Activated CD8-positive, alpha-beta T cell treated with anti-CD3 and anti-CD28 coated beads, Interleukin-2, amount 10 ng/mL, durations not matched to agents 7 days and 5 days (primary cell): ENCODE measurements at places on chromosomes 16 and 17. TPM values are rescaled to one million over a fixed set of nuclear protein-coding genes. Genes with fewer than 3 reads are reported as not detected.
A peak's percentile ranks its signal among the peaks of the same experiment; 100 is the strongest.

The CCDC182 gene
- not detected for total RNA-seq

DNA sequence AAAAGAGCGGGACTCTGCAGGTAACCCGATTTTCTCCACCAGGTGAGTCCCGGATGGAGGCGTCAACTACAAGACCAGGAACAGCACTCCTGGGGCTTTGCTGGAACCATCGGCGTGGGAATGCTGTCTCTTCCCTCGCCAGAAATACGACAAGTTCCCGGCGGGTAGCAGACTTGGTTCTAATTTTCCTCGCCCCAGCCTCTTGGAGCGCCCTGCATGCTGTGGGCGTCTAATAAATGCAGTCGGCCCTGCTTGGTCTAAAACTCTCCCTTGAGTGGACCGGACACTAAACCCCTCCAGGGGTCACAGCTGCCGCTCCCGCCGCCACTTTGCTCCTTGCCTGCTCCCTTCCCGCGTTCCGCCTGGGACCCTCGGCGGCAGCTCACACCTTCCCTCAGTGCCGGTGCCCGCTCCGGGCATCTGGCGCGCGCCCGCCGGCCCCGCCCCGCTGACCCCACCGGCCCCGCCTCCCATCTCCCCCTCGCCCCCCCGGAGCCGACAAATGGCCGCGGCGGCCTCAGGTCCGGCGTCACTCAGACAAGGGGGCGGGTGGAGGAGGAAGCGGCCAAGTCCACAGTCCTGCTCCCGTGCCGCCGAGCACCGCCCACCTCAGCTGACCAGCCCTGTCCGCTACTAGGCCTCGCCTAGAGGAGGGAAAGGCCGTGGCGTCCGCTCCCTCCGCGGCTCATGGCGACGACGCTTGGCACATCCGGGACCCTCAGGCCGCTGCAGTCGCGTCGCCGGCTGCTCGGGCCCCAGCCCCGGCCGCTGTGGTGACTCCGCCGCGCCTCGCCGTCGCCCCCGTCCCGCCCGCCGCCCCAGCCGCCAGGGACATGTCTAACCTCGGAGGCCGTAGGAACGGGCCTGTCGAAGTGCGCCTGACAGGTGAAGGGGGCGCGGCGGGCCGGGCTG is 65.8 kb downstream of the KPNA2 start:
- DNase-seq, result peak; percentile 73
- H3K4me1 ChIP-seq, result peaks cover 41% of the 10 kb centered on the region
- H3K27ac ChIP-seq, result peak overlapping the region; percentile 86
- peaks cover 14% of the 10 kb centered on the region for H3K36me3 ChIP-seq
- no peaks in the 10 kb centered on the region for H3K27me3 ChIP-seq

DNA sequence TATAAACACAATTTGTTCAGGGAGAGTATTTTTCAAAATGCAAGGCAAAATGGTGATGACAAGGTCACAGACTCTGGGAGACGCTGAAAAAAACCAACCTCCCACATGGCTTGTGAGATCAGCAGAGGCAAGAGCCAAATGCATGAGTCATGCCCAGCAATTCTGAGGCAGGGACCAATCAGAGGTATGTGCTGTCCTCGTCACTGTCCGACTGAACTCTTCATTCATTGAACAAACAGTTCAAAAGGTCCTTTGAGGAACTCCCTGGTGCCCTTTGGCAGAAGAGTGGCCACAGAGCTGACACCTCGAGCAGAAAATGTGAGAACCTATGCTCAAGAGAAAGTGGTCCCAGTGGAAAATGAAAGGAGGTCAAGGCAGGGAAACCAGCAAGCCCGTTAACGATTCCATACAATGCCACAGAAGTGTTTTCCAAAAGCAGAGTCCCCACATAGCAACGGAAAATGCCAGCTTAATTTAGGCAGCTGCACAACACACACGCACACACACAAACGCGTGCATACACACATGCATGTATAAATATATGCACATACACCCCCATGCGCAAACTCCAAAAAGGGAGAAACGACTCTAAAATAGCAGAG is 50.9 kb downstream of the CDH11 start:
- no peak overlapping the region for H3K27ac ChIP-seq
- no peaks in the 10 kb centered on the region for H3K4me1 ChIP-seq
- DNase-seq, result no peak

GRCh38 chr16:3752984-3753383 is 35.7 kb upstream of the TRAP1 start:
- H3K36me3 ChIP-seq, result peaks cover 59% of the 10 kb centered on the region
- H3K4me3 ChIP-seq, result no peak overlapping the region
- H3K27ac ChIP-seq, result no peak overlapping the region
- no peak for DNase-seq
- peaks cover 8% of the 10 kb centered on the region for H3K4me1 ChIP-seq

- DNase-seq, result peak; percentile 40
- peaks cover 16% of the 10 kb centered on the region for H3K4me1 ChIP-seq
- H3K4me3 ChIP-seq, result no peak overlapping the region
- H3K36me3 ChIP-seq, result no peaks in the 10 kb centered on the region
These were observed 22.4 kb upstream of the DYNLRB2 start for GRCh38 chr16:80518436-80518835.

The GAST gene
- total RNA-seq, result not detected

GRCh38 chr16:78620291-78620690 is 520.8 kb downstream of the WWOX start:
- H3K27me3 ChIP-seq, result no peaks in the 10 kb centered on the region
- no peak for DNase-seq
- no peak overlapping the region for H3K27ac ChIP-seq
- H3K4me1 ChIP-seq, result no peaks in the 10 kb centered on the region

- H3K4me1 ChIP-seq, result peaks cover 54% of the 10 kb centered on the region
- no peak overlapping the region for H3K4me3 ChIP-seq
- H3K27me3 ChIP-seq, result no peaks in the 10 kb centered on the region
- peak; percentile 87 for DNase-seq
- peak overlapping the region; percentile 65 for H3K27ac ChIP-seq
These were observed 5.0 kb downstream of the TBKBP1 start for GRCh38 chr17:47698749-47699535.

DNA sequence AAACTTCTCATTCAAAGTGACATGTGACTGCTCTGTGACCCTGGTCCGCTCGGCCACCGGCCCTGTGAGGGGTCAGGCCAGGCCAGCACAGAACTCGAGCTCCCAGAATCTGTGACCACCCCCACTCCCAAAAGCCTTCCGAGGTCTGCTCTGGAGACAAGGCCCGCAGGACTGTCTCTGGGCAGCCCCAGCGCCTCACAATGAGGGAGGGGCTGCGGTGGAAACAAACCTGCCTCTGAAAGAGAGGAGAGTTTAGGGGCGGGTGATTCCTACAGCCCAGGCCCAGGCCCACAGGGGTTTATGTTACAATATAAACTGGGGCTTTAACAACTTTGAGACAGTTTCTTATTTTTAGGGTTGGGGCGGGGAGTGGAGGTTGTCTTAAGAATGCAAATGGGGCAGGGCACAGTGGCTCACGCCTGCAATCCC is 19.9 kb downstream of the IGFBP4 start:
- no peak overlapping the region for H3K4me3 ChIP-seq
- no peaks in the 10 kb centered on the region for H3K36me3 ChIP-seq
- H3K27me3 ChIP-seq, result peaks cover 9% of the 10 kb centered on the region
- H3K27ac ChIP-seq, result no peak overlapping the region
- no peak for DNase-seq

- no peaks in the 10 kb centered on the region for H3K27me3 ChIP-seq
- H3K36me3 ChIP-seq, result peaks cover 56% of the 10 kb centered on the region
- H3K4me3 ChIP-seq, result no peak overlapping the region
- no peak for DNase-seq
- H3K4me1 ChIP-seq, result no peaks in the 10 kb centered on the region
These were observed 3.0 kb upstream of the NRN1L start for GRCh38 chr16:67881621-67882161.

The MNT gene
- 24.1 TPM for total RNA-seq

- H3K27me3 ChIP-seq, result no peaks in the 10 kb centered on the region
- H3K4me1 ChIP-seq, result no peaks in the 10 kb centered on the region
- H3K27ac ChIP-seq, result no peak overlapping the region
- no peaks in the 10 kb centered on the region for H3K36me3 ChIP-seq
- no peak overlapping the region for H3K4me3 ChIP-seq
- DNase-seq, result no peak
These were observed 108.9 kb downstream of the GNAO1 start for GRCh38 chr16:56300242-56300623.

DNA sequence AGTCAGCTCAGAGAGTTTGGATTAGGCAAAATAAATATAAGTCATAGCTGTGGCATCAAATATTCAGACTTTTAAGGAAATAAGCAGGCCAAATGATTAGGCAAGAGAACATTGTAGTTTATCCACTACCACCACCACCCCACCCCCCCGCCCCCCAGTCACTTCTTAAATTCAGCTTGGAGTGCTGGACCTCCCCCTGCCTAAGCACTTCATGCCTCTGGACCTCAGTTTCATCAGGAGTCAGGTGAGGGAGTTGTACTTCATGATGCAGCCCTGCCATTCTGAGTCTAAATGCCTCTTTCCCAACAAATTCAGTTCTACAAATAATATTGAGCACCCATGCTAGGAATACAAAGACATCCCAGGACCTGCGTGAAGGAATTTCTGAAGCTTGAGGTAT is 2.0 kb downstream of the POLR2C start:
- no peak for DNase-seq
- H3K27ac ChIP-seq, result no peak overlapping the region
- no peak overlapping the region for H3K4me3 ChIP-seq
- peaks cover 29% of the 10 kb centered on the region for H3K4me1 ChIP-seq
- no peaks in the 10 kb centered on the region for H3K27me3 ChIP-seq

The MPV17L gene
- total RNA-seq, result not detected

DNA sequence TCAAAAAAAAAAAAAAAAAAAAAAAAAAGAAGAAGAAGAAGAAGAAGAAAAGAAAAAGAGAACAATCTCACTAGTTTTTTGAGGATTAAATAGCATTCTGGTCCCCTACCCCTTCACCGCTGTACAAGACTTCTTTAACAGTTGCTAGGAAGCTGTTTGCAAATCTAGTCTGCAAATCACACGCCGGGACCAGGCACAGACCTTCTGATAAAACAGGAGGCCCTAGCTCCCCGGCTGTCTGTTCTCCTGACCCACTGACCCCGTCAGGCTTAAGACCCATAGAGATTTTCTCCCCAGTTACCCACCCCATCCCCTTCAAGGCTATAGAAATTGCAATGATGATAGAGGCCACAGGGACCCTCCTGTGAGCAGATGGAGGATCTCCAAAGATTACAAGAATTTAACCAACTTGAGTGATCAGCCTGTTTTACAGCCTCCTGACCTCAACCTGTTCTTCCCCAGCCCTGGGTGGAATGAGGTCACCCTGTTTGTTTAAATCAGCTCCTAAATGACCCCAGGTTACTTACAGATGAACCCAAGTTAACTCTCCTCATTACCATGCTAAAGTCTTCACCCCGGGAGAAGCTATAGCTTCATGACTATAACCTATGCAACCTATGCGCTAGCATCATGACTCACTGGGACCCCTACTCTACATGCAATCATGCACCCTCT is 11.8 kb upstream of the SULT1A1 start:
- peaks cover 20% of the 10 kb centered on the region for H3K4me1 ChIP-seq
- H3K27me3 ChIP-seq, result peaks cover 6% of the 10 kb centered on the region
- peak overlapping the region; percentile 85 for H3K4me3 ChIP-seq
- DNase-seq, result no peak

DNA sequence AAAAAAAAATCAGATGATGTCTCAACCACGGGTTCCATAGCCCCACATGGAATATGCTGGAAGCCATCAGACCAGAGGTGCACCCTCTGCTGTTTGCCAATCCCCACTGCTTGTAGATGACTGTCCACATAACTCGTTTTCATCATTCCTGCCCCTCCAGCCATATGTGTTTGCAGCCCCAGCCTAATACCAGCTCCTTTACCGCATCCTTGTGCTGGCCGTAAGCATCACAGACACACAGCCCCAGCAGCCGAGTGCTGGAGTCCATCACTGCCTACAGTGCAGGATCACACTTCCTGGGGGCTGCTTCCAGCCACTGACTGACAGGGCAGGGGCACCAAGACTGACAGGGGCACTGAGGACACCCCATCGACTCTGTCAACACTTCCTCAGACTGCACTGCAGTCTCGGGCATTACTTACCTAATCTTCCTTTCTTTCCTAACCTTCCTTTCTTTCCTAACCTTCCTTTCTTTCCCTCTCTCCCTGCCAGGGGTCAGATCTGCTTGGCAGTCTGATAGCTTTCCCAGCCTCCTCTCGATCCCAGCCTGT is 5.0 kb downstream of the RCVRN start:
- H3K36me3 ChIP-seq, result no peaks in the 10 kb centered on the region
- H3K4me1 ChIP-seq, result no peaks in the 10 kb centered on the region
- DNase-seq, result no peak
- no peak overlapping the region for H3K4me3 ChIP-seq
- H3K27ac ChIP-seq, result no peak overlapping the region

The TMEM235 gene
- not detected for total RNA-seq

DNA sequence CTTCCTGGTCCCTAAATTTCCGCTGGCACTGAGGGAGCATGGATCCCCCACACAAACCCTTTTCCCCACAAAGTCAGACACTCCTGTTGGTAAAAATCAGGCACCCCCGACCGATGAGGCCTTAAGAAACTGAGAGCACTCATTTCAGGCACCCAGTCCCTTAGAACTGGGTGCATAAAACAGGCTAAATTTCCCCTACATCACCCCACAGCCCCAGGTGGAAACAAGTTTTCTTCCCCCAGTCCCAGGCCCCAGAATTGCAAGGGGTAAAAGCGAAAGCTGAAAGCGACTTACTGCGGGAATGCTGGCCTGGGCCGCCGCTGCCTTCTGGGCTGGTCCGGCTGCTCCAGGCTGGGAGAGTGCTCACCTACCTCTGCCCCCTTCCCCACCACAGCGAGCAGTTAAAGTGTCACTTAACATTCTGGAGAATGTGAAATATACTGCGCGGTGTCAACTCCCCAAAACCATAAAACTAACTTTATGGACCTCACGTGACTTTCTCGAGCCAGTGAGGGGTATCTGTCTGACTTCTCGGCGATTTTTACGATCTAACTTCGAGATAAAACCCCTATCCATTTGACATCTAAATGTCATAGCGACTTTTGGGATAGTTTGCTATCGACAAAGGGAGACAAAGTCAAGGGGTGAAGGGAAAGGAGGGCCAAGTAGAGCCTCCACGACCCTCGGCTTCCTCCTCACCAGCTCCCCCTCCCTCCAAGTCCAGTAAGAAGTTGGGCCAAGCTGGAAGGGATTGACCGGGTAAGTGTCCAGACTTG is at the start of gene HOXB3:
Gene HOXB3, minus strand, starts transcription at position 411 of the 776 bp plus-strand sequence. CDS start 37,767 bp downstream, outside the sequence.
- H3K4me3 ChIP-seq, result no peak within 1 kb of the TSS
- H3K27ac ChIP-seq, result no peak within 1 kb of the TSS
- DNase-seq, result no peak
- H3K4me1 ChIP-seq, result peaks cover 48% of the 10 kb centered on the region
- no peaks in the 10 kb centered on the region for H3K36me3 ChIP-seq

DNA sequence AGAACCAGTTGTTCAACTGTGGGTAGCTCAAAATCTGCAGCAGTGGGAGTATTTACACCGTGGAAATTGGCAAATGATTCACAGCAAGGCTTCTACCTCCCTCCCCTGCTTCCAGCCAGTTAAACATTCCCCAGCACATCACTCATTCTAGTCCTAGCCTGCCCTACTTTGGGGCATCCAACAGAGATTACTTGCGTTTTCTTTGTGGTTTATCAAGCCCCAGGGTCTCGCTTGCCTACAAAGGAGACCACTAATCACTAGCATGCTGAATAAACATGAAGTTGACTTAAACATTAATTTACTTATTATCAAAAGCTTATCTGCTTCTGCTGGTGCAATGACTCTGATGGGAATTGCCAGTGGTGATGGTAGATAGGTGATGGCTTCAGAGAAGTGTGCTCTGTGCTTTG is 94.5 kb downstream of the MARF1 start:
- no peaks in the 10 kb centered on the region for H3K27me3 ChIP-seq
- H3K4me1 ChIP-seq, result no peaks in the 10 kb centered on the region
- no peak overlapping the region for H3K27ac ChIP-seq
- DNase-seq, result no peak
- H3K4me3 ChIP-seq, result no peak overlapping the region

GRCh38 chr16:84259691-84260090 is 19.9 kb upstream of the KCNG4 start:
- no peaks in the 10 kb centered on the region for H3K36me3 ChIP-seq
- no peak for DNase-seq
- H3K27me3 ChIP-seq, result peaks cover 13% of the 10 kb centered on the region
- no peaks in the 10 kb centered on the region for H3K4me1 ChIP-seq
- no peak overlapping the region for H3K4me3 ChIP-seq
